ENCODE measurements at places on chromosomes 5 and 9. TPM values are rescaled to one million over a fixed set of nuclear protein-coding genes. Genes with fewer than 3 reads are reported as not detected.

GRCh38 chr9:128684325-128685199 lies 4.5 kb upstream of the SET start:
- no peak for DNase-seq

DNA sequence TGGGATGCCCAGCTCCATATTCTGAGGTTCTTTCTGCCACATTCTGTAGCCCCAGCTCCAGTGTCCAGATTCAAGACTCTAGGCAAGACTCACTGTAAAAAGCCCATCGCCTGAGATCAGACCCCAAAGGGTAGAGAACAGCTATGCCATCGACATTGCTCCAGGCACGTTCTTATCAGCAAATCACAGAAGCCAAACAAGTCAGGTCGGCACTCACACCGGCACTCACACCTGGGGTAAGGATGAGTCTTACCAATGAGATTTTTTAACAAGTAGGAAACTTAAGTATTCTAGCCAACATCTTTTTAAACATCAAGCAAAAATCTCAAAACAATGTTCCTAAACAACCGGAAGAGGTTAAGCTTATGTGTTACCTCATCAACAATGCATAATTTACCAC lies 2.4 kb downstream of the CDKN2AIPNL start:
- no peak for DNase-seq

- DNase-seq, result no peak
Measured at GRCh38 chr9:127912296-127912695, 4.5 kb downstream of the ST6GALNAC4 start.

Gene HRCT1
- not detected for polyA plus RNA-seq
